ENCODE measurements at places on chromosomes 1 and 21.

GRCh38 chr1:232111611-232112010 lies 485.0 kb downstream of the DISC1 start:
- DNase-seq = no peak

DNA sequence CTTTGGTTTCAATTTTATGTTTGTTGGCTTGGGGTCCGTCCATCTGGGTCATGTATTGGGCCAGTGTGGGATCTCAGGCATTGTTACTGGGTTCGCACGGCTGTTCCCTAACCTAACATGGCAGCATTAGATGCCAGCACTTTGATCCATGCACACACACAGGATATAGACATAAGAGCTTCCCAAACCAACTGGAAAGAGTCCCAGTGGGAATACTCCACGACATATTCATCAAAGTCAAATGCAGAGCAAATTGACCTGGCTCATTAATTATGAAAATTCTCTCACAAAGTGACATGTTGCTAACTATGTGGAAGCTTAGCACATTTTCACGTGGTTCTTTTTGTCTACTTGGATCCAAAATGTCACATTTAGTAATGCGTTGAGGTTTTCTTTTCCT lies 130.4 kb downstream of the SETD4 start:
- no peak for DNase-seq

DNA sequence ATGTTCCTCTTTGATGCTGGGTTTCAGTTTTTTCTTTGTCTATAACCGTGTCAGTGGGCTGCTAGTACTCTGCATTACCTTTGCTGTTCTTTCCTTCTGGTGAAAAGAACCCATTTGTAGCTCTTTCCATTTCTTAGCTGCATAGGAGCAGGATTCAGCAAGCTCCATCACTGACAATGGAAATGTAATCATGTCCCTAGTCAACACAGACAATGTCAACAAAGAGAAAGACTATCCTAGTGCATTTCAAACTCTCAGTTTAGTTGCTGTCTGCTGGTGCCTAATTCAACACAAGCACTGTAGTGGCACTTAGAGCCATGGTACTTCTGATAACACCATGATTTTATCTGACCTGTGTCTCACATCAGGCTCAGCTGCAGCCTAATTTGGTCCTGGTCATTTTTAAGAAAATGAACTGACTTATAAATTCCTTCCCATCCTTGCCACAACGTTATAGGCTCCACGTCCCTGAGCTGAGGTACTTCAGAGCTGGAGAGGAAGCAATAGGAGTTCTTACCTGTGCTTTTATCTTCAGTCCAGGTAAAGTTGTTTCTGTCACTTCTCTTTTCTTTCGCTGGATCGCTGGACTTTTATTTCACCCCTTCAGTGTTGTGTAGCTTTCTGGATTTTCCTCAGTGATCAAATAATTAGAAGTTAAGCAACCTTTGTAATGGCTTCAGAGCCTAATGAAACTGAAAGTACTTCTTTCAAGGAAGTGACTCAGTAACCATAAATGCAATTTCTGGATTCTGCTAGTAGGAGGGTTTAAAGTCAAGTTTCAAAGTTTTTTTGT lies at the start of gene GBP3:
Gene GBP3, minus strand, starts transcription at position 700 of the 793 bp plus-strand sequence. CDS start 2,145 bp downstream, outside the sequence.
- DNase-seq = peak; percentile 25

DNA sequence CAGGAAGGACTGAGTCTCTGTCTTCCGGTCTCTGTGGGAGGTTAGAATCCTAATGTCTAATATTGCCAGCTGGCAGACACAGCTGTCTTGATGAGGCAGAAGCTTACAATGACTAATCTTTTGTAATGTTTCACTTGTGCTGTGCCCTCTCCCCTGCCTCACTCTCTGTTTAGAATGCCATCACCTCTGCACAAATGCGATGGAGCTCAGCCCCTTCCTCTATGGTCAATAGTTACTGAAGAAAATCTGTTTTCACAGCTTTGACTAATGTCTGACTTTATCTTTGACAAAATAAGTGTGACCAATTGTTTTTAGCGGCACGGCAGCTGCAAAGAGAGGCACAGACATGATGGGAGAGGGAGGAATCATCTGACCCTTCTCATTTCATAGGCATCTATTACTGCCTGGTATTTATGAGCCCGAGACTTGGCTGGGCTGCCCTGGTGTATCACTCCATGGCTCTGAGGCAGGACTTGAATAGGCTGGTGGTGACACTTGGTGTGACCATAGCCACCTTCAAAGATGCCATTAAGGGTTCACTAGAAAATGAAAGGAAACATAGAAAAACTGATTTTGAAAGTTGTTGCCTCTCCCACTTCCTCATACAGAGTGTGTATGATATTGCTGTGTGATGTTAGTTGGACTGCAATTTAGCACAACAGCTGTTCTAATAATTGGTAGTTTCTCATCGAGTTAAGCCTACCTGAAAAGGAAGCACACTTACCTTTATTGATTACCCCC lies 163.2 kb upstream of the NBPF11 start:
- DNase-seq = no peak

GRCh38 chr21:40640266-40640789 lies 206.6 kb downstream of the DSCAM start:
- DNase-seq = no peak

DNA sequence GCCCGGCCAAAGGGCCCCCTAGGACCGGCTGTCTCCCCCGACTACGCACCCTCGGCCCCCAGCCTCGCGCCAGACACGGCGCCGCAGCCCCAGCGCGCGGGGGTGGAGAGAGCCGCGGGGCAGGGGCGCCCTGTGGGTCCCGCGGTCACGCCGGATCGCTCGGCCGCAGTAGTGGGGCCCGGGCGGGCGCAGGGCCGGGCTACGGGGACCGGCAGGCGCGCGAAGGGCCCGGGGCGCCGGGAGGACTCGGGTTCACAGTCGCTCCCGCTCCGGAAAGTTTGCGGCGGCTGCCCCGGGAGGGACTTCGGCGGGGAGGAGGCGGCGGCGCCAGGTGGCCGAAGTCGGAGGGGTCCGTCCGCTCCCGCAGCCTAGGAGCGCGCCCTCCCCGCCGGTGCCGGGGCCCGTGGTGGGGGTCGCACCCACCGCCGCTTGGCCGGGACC lies 7.1 kb upstream of the ZNF669 start:
- DNase-seq = no peak

Data from right renal cortex interstitium (tissue), 3 donors.